Breast epithelium (tissue), 4 donors: ENCODE measurements at places on chromosomes 1 and 21.

DNA sequence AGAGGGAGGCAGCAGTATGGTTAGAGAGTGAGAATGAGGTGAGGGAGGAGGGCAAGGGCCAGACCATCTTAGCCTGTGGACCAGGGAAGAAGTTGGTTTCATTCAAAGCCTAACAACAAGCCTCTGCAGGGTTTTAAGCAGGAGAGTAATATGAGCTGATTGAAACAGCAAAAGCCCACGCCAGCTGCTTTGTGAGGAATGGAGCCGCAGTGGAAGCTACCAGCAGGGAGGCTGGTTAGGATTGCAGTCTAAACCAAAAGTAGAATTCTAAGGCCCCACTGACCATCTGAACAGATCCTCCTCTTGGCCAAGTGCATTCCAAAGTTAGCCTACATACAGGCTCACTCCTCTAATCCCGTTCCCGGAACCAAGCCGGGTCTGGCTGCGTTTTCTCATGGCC, 44.8 kb downstream of the OLFML3 start:
- no peak for DNase-seq

GRCh38 chr1:228542981-228543380, 55.8 kb downstream of the RNF187 start:
- DNase-seq, result no peak

DNA sequence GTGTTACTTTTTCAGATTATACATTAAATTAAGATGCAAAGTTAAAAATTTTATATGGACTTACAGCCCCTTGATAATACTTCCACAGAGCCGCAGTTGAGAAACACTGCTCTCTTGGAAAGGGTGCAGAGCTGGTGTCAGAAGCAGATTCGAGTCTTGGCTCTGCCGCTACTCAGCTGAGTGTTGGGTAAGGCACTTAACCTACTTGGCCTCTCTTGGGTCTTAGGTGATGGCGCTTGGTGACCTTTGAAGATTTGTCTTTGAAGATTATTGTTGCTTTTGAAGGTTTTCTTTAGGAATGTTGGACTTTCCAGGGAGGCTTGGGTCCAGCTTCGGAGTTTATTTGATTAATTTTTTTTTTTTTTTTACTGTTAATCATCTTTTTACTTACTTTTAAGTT, 48.5 kb downstream of the CAMTA1 start:
- DNase-seq, result no peak

GRCh38 chr1:201554190-201554600, 15.3 kb downstream of the NAV1 start:
- DNase-seq, result no peak

DNA sequence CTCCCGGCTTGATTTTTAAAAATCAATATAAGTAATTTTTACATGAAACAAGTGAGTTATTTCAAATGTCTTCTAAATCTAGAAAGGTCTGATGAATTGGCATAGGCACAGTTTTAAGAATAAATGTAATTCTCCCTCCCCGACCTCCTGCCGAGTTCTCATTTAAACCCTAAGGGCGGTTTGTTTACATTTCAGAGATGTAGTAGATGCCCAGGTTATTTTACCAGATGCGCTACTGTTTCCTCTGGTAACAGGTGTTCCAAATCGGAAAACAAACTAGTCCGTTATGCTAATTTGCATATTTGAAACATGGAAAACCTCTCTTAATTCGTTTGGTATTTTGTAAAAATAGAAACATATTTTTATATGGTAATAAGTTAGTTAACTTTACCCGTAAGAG, 53.8 kb upstream of the CFAP126 start:
- no peak for DNase-seq

GRCh38 chr1:22186311-22186710, 43.4 kb upstream of the WNT4 start:
- no peak for DNase-seq

- no peak for DNase-seq
Measured at GRCh38 chr1:219565921-219566320, 47.0 kb downstream of the ZC3H11B start.

- DNase-seq, result no peak
Measured at GRCh38 chr1:203263496-203263895, 34.0 kb upstream of the CHIT1 start.

GRCh38 chr1:196608390-196609369, at the start of gene KCNT2:
Gene KCNT2 (minus strand): TSS chr1:196608440. CDS start chr1:196608309, 131 bp downstream.
- no peak for DNase-seq

DNA sequence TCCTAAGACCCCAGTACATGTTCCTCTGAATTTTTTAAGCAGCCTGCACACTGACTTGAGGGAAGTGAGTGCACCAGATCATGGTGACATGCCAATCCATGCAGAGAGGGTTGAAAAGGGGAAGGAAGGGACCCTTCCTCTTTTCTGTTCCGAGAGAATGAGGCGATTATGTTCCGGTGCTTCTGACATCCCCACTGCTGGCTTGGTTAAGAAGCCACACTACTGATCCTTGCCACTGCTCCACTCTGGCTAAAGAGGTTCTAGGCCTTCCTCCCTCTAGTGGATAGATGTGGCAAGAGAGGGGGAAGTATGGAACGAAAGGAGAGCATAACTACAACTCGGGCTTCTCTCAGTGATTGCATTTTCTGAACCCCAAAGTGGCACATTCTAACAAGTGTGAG, 1.8 kb upstream of the CYB5R1 start:
- DNase-seq, result peak; percentile 33

DNA sequence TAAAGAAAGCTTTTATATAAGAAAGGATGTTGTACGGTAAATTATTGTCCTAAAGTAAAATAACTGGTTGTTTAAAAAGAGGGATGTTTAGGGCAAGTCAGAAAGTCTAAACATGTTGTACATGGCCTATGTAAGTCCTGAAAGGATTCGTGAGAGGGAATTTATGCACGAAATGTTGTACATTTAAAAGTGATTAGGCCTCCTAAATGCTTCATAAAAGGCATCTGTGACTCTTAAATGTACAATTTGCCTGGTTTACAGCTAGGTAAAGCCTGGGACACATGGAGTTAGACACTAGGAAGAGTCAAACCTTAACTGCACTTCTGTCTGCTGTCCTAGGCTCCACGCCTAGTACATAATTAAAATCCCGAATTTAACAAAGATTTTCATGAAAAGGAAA, 9.7 kb downstream of the KRTAP13-3 start:
- DNase-seq, result no peak

- DNase-seq, result no peak
Measured at GRCh38 chr1:87017998-87018672, 103.7 kb downstream of the HS2ST1 start.
